G401 (cell line): ENCODE measurements at places on chromosomes 7 and 10. TPM values are rescaled to one million over a fixed set of nuclear protein-coding genes. Genes with fewer than 3 reads are reported as not detected.

- no peak for DNase-seq
Measured at GRCh38 chr10:71048971-71049615, 160.7 kb upstream of the PCBD1 start.

Gene RAPGEF5
- 3.4 and 3.6 TPM in 2 replicates for total RNA-seq

Gene IL6
- not detected in 2 replicates for total RNA-seq

Gene DLX5
- total RNA-seq: 0.18 TPM in 1 of 2 replicates, not detected in the other

DNA sequence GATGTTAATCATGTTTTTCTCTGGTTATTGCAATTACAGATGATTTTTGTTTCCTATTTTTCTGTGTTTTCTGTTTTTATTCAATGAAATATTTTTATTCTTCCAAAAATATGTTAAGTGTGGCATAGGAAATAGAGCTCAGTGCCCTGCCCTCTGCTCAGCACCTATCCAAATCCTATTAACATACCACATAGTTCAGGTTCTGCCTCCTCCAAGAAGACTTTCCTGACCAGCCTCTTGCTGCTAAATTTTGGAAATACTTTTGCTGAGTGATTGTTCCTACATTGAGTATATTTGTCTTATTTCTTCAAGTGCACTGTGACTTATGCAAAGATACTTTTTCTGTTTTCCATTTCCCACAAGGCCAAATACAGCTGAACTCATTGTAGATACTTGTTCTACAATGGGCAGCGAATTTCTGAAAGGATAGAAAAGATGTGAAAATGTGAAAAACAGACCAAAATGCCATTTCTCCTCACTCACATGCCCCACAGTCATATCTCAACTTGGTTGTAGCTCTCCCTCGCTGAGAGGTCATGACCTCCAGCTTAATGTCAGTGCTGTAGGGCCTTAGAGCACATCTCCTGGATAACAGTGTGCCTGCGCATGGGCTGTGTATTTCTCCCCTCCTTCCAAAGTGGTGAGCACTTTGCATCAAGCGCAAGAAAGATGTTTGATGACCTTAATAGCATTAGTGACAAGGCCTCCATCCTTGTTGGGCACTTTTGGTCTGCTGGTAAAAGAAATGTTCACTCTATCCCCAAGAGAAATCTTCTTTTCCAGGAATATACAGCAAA, 677.3 kb downstream of the LRMDA start:
- no peak for DNase-seq

GRCh38 chr10:13973742-13974141, 357.0 kb downstream of the FRMD4A start:
- no peak for DNase-seq

DNA sequence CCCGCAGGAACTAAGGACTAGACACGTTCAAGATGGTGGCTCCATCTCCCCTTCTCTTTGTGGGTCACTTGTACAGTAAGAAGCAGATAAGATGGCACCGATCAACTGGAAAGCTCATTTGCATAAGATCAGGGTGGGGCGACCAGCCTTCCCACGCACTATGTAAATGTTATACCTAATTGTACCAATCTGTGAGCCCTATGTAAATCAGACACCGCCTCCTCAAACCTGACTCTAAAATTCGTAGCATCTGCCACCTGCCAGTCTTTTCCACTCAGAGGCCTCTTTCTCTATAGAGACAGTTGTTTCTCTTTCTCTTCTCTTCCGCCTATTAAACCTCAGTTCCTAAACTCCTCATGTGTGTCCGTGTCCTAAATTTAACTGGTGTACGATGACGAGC, 324.5 kb downstream of the PHF14 start:
- DNase-seq: no peak

Gene GDF2
- not detected in 2 replicates for total RNA-seq
